ENCODE measurements at places on chromosomes 12 and 14. TPM values are rescaled to one million over a fixed set of nuclear protein-coding genes. Genes with fewer than 3 reads are reported as not detected.

DNA sequence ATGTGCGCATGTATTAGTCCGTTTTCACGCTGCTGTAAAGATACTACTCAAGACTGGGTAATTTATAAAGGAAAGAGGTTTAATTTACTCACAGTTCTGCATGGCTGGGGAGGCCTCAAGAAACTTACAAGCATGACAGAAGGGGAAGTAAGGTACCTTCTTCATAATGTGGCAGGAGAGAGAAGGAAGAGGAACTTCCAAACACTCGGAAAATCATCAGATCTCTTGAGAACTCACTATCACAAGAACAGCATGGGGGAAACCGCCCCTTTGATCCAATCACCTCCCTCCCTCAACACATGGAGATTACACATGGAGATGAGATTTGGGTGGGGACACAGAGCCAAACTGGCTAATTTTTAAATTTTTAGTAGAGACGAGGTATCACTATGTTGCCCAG, 41.8 kb upstream of the SNX6 start:
- DNase-seq: no peak

- peak; percentile 27 for DNase-seq
Measured at GRCh38 chr12:119683816-119684215, 15.9 kb downstream of the PRKAB1 start.

Gene TAS2R9
- total RNA-seq: not detected

Gene PTCSC3
- not detected for total RNA-seq

All from colonic mucosa (tissue), 4 donors.